ENCODE measurements at places on chromosomes 12 and 14.

GRCh38 chr12:110012659-110013058 is 13.4 kb downstream of the ANKRD13A start:
- DNase-seq: no peak

- DNase-seq: peak; percentile 4
Measured at GRCh38 chr14:93655078-93655750, 133.1 kb downstream of the PRIMA1 start.

GRCh38 chr12:4046495-4046840 is 173.3 kb upstream of the PARP11 start:
- DNase-seq: no peak

DNA sequence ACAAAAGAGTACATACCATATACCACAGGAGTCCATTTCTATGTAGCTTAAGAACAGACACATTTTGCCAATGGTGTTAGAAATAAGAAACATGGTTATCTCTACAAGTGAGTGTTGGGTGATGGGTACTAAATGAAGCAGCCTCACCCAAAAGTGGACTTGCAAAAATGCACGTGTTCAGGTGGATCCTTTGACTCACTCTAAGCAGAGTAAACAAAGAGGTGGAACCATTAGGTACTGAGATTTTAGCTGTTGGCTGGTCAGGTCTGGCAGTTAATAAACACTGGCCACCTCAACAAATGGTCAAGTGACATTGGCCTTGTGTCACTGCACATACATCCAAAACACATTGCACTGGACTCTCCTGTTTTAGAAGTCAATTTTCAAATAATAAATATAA is 27.6 kb downstream of the EVL start:
- no peak for DNase-seq

DNA sequence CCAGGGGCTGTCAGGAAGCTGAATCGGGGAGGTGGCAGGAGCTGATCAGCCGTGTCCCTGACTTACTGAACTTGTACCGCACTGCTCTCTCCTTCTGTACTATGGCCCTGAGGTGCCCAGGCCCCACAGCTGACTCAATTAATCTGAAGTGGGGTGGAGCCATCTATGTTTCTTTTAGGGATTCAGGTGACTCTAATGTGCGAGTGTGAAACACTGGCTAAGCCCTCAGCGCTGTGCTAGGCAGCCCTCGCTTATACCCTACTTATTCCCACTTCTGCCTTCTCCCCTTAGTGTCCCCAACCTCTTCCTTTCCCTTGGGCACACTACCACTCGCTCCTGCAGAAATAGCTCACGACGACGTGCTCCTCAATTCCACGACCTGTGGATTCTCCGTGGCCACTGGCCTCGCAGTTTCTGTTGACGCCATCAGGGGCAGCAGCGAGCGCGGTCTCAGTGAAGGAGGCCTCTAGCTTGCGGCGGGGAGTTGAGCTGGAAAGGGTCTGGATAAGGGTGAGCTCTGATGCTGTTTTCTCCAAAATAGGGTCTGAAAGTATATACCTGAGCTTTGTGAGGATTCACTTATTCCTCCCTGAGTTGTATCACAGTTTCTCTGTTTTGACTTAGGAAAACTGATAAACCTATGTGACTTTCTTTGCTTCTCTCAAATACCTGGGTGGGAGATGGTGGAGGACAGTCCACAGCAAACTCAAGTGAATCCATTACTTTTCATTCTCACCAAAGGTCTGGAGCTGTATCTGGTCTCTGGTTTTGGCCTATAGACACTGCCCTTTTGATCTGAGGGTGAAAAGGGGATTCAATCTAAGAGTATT is 167.6 kb downstream of the SLC41A2 start:
- DNase-seq: no peak

DNA sequence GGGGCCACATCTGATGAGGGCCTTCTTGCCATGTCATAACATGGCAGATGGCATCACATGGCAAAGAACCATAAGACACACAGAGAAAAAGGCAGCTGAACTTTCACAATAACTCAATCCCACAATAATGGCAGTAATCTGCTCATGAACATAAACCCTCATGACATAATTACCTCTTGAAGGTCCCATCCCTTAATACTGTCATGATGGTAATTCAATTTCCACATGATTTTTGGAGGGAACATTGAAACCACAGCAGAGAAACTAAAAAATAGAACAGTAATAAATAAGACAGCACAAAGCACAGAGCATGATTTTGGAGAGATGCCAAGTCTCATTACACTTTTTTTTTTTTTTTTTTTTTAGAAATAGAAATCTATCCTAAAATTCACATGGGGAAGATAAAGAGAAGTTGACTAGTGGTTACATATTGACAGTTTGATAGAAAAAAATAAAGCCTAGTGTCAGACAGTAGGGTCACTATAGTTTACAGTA is 61.8 kb upstream of the ATF7IP start:
- no peak for DNase-seq

DNA sequence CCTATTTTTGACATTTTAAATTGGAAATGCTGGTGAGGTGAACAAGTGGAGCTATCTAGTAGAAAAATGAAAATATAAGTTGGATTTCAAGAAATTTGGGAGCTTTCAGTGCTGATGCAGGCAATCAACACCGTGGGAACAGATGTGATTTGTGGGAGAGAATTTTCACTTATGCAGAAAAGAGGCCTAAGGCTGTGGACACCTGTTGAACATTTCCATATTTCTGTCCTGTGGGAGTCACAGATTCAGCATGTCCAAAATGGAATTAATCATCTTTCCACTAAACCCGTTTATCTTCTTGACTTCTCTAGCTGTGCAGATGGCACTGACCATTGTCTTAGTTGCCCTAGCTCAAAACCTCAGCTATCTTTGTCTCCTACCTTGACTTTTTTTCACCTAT is 2.5 kb upstream of the GPATCH2L start:
- no peak for DNase-seq

DNA sequence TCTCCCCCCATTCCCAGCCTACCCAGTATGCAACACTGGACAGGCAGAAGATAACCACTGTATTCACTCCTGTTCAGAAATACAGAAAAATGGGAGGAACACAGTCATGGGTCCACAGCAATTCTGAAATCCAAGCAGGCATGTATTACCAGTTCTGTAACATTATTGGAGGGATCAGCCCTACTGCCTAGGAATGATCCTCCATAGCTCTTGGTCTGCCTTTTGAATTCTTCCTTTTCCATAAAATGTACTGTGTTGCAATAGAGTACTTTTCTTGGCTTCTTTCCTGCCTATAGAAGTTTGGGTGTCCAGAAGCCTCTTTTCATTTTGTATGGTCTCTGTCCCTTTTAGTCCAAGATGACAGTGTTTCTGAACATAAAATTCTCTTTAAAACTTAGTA is 46.5 kb downstream of the SPATS2 start:
- no peak for DNase-seq

GRCh38 chr12:84995641-84996040 is 40.4 kb downstream of the TSPAN19 start:
- no peak for DNase-seq

DNA sequence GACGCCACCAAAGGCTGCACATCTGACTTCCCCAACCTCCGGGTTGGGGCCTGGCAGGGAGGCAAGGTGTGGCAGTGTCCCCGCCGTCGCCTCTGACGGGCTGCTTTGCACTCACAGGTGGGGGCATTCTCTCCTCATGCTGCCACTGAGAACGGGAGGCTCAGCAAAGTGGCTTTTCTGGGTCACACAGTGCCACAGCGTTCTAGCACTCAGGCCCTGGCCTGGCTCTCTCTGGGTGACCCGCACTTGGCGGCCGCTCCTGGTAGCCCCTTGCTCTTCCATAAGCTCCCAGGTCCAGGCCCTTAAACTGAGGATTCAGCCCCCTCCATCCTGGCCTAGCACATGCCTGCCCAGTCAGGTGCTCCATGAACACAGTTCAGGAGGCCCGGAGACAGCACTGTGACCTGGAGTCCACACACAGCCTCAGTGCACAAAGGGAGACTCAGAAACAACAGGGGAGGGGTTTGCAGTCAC is 25.2 kb downstream of the SERPINA1 start:
- no peak for DNase-seq

DNA sequence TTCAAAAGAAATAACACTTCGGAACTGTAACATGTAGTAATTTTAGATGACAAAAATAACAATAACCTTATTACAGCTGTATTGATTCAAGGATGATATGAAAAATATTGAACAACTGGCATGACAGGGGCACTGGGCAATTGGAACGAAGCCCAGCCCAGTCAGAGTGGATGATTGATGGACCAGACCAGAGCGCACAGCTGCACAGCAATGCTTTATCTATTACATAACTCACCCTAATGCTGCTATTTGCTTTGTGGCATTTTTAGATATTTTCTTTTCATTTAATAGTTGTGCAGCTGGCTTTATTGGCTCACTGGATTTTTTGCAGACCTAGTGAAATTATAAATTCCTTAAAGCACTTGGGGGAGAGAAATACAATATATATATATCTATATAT is 26.9 kb upstream of the FERMT2 start:
- DNase-seq: no peak

- DNase-seq: no peak
Measured at GRCh38 chr12:15220451-15220850, 766 bp downstream of the RERG start.

DNA sequence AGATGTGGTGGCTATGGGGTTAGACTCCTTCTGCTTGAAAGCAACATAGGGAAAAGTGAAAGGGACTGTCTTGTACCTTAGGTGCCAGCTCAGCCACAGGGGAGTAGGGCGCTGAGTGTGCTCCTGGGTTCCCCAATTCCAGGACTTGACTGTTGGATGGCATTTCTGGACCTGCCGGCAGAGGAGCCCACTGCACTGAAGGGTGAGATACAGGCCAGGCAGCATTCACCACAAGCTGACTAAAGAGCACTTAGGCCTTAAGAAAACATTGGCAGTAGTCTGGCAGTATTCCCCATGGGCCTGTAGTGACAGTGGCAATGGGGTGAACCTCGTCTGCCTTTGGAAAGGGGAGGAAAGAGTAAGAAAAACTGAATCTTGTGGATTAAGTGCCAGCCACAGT is 67.1 kb upstream of the TMTC2 start:
- no peak for DNase-seq

DNA sequence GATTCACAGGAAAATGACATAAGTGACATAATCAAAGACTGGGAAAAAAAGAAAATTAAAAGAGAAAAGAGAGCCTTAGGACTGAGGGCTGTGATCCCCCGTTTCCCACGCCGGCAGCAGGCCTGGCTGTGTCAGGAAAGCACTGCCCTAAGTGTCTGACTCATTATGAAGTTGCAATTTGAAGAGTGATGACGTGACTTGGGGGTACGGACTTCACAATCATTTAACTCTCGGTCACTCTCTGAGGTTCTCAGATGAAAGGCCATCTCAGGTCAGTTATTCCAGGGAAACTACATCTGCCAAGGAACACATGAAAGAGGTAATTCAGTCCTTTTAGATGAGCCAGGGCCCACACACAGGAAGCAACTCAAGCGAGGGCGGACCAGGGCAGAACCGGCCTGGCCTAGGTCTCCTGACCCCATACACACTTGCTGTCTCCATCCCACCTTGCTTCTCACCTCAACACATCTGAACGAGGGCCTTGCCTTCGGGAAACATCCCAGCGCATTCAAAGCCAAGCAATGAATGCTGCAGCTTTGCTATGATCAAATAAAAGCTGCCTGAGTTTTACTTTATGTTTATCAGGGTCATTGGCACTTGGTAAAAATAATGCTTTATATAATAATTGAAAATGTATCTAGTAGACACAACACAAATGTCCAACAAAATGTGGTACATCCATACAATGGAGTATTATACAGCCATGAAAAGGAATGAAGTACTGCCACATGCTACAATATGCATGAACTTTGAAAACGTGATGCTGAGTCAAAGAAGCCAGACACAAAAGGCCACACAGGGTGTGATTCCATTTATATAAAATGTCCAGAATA is 2.7 kb downstream of the SSH1 start:
- peak; percentile 85 for DNase-seq

- DNase-seq: no peak
Measured at GRCh38 chr12:105352940-105353635, 22.6 kb downstream of the C12orf75 start.

DNA sequence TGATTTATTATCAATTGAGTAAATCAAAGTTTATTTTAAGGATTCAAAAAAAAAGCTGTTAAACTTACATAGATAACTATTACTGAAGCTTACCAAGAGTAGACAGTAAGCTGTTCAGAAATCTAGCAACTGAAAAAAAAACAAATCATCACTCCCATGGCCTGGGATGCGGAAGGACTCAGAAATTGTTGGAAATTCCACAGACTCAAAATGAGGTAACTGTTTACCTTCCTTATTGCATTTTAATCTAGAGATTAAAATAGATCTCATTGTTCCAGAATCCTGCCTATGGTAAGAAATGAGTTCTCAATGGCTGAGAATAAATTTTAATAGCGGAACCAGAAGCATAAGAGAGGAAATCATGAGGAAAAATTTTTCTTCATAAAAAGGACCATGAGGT is 87.2 kb downstream of the PPM1H start:
- no peak for DNase-seq

DNA sequence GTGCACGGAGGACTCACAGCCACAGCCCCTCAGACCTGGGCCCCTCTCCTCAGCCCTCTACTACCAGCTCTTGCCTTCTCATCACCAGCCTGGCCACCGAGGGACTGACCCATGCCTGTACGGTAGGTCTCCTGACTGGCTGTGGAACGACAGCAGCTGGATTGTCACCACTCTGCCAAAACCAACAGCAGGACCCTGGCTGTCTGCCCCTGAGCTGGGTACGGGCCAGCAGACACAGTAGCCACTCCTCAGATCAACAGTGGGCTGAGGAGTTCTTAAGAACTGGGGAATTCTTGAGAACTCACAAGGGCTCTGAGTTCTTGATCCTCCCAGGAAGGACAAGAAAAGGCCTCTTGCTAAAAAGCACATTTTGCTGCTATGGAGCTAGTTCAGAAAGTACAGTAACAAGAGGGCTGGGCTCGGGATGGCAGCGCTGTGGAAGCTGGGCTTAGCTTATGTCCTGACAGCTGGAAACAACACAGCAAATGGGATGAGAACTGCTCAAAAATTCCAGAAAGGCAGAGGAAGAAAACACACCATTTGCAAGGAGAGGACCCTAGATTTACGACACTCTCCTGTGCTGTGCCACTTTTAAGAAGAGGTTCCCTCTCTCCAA is 176.4 kb downstream of the ANO2 start:
- no peak for DNase-seq

DNA sequence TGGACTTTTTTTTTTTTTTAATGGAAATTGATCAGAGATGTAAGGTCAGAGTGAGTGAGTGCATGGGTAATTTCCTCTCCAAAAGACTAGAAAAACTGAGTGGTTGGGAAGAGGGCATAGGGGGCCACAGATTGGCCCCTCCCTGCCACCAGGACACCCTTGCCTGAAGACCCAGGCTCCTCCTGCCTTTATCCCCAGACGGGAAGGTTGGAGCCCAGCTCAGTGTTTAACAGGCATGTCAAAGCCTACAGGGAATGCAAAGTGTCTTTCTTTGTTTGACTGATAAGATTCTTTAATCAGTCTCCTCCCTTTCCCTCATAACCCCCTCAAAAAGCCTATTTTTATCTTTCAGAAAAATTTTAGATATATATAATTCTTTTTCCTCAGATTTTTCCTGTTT is 50.3 kb downstream of the IRAK3 start:
- DNase-seq: no peak

DNA sequence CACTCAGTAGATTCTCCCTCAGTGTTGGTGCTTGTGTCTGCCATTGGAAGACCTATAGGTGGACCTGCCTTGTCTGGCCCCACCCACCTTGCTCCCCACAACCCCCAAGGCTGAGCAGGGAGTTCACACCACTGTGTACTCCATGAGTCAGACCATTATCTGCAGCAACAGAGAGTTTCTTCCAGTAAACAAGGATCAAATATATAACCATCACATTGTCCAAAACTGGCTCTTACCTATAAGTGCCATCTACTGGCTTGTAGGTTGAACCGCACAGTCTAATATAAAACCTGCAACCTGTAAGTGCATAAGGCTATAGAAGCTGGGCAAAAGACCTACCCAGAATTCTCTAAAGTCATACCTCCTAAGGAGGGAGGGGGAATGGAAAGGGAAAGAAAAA is 7.9 kb downstream of the TAS2R13 start:
- DNase-seq: no peak
